ENCODE measurements at places on chromosomes 1 and 21. TPM values are rescaled to one million over a fixed set of nuclear protein-coding genes. Genes with fewer than 3 reads are reported as not detected.

GRCh38 chr1:65503427-65503826 lies 83.0 kb downstream of the LEPR start:
- no peak overlapping the region for H3K27ac ChIP-seq
- no peaks in the 10 kb centered on the region for H3K36me3 ChIP-seq
- no peaks in the 10 kb centered on the region for H3K27me3 ChIP-seq
- H3K4me1 ChIP-seq, result no peaks in the 10 kb centered on the region

- H3K27ac ChIP-seq, result no peak overlapping the region
- H3K4me1 ChIP-seq, result no peaks in the 10 kb centered on the region
- no peaks in the 10 kb centered on the region for H3K36me3 ChIP-seq
- no peak overlapping the region for H3K4me3 ChIP-seq
These were observed 86.6 kb upstream of the S1PR1 start for GRCh38 chr1:101150266-101150665.

DNA sequence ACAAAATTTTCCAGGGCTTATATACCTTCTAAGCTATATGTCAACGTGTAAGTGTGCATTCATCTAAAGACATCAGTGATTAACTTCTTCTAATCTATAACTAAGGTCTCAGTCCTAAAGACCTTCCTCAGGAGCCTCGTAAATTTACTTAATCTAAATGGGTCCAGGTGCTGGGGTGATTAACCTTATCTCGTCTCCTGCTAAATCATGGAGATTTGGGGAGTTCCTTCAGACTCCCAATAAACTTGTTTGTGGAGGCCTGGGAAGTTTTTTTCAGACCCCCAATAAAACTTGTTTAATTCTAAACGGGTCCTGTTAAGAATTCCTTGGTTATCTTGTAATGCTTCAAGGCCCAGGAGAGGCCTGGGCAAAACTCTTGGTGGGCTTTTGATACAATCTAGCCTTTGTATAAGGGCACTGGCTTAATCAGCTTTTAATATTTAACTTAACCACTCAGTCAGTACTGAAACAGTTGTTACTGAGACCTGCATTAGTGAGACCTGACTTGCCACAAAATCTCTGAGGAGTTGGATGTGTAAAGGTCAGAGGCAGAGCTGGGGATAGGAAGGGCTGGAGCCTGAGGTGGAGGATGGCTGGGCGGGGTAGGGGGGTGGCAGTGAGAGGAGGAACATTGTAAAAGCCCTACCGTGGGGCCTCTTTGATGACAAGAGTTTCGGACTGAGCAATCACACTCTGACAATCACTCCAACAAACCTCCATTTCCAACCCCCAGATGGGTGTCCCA lies 6.2 kb upstream of the HMGCS2 start:
- H3K27me3 ChIP-seq, result no peaks in the 10 kb centered on the region
- no peaks in the 10 kb centered on the region for H3K4me1 ChIP-seq
- no peak for DNase-seq
- no peak overlapping the region for H3K4me3 ChIP-seq
- H3K36me3 ChIP-seq, result no peaks in the 10 kb centered on the region

- no peak overlapping the region for H3K27ac ChIP-seq
- H3K4me1 ChIP-seq, result peaks cover 7% of the 10 kb centered on the region
- no peaks in the 10 kb centered on the region for H3K36me3 ChIP-seq
- peaks cover 4% of the 10 kb centered on the region for H3K27me3 ChIP-seq
These were observed 9.3 kb downstream of the MASP2 start for GRCh38 chr1:11037740-11038182.

- no peak overlapping the region for H3K27ac ChIP-seq
- peaks cover 18% of the 10 kb centered on the region for H3K36me3 ChIP-seq
- no peaks in the 10 kb centered on the region for H3K27me3 ChIP-seq
- peaks cover 37% of the 10 kb centered on the region for H3K4me1 ChIP-seq
These were observed 2.0 kb downstream of the FCER1G start for GRCh38 chr1:161216945-161217712.

DNA sequence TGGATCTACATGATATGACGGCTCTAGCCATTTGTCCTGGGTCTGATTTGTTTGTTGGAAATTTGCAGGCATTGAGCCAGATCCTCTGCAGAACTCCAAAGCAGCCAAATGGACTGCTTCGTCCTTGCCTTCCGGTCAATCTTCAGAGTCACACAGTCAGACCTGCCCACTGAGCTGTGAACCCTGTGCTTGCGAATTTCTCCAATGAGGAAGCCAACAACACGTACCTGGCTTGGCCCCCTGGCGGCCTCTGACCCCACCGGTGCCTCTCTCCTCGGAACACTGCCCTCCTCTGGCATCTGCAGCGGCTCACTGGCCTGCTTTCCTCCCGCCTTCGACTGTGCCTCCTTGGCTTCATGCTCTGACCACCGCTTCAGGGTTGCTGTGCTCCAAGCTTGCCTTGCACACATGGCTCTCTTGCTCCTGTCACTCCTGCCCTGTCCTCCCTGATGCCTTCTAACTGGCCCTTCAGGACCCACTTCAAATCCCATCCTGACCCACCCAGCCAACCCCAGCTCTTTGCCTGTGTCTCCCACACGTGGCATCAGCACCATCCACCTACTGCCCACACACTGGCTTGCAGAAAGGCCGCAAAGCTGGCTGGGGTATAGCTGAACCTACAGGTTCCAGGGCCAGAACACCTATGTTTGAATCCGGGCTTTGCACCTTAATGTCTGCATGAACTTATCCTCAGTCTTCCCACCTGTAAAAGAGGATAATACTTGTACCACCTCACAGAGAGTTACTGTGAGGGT lies 128.2 kb downstream of the KCNN3 start:
- peaks cover 30% of the 10 kb centered on the region for H3K4me1 ChIP-seq
- DNase-seq, result no peak
- no peaks in the 10 kb centered on the region for H3K27me3 ChIP-seq
- no peaks in the 10 kb centered on the region for H3K36me3 ChIP-seq
- no peak overlapping the region for H3K27ac ChIP-seq
- H3K4me3 ChIP-seq, result no peak overlapping the region

GRCh38 chr1:154813300-154813816 lies 56.7 kb downstream of the KCNN3 start:
- no peaks in the 10 kb centered on the region for H3K27me3 ChIP-seq
- no peaks in the 10 kb centered on the region for H3K4me1 ChIP-seq
- H3K27ac ChIP-seq, result no peak overlapping the region
- no peak overlapping the region for H3K4me3 ChIP-seq

DNA sequence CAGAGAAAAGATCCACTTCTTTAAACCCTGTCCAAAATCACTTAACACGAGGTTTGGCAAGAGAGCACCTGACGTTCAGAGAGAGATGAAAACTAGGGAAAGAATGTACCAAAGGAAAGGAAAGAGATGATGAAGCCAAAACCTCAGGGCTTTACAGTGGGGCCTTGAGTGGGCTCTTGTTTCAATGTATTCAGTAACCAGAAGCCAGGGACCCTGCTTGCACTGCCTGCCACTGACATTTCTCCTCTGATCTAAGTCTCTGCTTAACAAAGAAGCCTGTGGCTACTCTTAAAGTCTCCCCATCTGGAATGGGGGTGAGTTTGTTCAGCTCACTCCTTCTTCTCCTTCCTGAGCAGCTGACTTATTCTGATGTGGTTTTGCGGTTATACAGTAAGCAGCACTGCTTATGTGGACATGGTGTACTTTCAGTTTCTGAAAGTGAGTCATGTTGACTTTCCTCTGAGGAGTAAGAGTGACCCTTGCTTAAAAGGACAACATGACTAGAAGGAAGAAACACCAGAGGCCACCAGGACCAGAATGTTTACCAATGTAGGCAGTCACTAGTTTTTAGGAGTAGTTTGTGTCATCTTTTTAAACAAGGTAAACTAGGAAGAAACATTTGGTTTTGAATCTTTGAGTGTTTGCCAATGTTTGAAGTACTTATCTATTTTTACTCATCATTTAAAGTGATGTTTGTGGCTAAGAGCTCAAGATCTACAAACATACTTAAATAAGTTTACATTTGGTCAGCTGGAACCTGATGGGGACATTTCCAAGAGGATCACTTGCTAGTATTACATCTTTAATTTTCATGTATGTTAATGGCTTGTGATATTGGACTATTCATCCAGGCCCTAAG lies 87.4 kb downstream of the FASLG start:
- H3K4me1 ChIP-seq, result peaks cover 24% of the 10 kb centered on the region
- no peaks in the 10 kb centered on the region for H3K27me3 ChIP-seq
- H3K27ac ChIP-seq, result no peak overlapping the region

DNA sequence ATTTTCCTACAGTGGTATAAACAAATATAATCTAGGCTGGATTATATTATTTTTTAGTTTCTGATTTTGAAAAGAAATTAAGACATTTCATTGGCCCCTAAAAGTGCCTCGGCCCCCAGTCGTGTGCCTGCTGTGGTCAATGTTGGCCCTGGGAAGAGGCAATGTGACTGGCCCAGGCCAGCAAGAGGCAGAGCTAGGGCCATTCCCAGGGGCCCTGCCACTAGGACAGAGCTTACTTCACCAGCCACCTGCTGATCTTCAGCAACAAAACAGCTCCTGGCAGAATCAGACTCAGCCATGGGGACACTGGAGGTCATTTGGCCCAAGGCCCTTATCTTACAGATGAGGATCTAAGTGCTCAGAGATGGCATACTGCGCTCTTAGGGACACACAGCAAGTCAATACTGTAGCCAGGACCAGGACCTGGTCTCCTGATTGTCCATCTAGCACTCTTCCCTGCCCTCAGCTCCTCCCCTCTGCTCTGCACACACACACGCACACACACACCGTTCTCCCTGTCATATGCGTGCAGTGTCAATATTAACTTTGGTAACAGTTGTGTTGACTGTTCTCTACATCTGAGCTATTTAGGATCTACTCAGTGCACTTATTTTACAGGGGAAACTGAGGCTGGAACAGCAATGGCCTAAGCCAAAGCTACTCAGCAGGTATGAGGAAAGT lies 16.6 kb upstream of the KLHDC7A start:
- H3K27me3 ChIP-seq, result no peaks in the 10 kb centered on the region
- no peak for DNase-seq
- H3K4me3 ChIP-seq, result no peak overlapping the region
- H3K36me3 ChIP-seq, result no peaks in the 10 kb centered on the region
- H3K27ac ChIP-seq, result no peak overlapping the region

DNA sequence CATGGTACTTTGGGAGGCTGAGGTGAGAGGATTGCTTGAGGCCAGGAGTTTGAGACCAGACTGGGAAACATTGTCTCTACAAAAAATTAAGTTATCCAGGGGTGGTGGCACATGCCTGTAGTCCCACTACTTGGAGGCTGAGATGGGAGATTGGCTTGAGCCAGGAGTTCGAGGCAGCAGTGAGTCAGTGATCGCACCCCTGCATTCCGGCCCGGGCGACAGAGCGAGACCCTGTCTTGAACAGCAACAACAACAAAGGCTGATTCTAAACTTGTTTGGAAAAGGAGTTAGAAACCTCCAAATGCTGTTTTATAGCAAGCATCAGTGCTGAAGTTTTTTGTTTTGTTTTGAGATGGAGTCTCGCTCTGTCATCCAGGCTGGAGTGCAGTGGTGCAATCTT lies 14.7 kb downstream of the LYPD8 start:
- DNase-seq, result no peak
- H3K4me1 ChIP-seq, result no peaks in the 10 kb centered on the region
- no peak overlapping the region for H3K27ac ChIP-seq
- no peak overlapping the region for H3K4me3 ChIP-seq
- no peaks in the 10 kb centered on the region for H3K27me3 ChIP-seq
- H3K36me3 ChIP-seq, result no peaks in the 10 kb centered on the region

GRCh38 chr1:211587123-211587522 lies 8.2 kb upstream of the SLC30A1 start:
- H3K36me3 ChIP-seq, result no peaks in the 10 kb centered on the region
- H3K27me3 ChIP-seq, result no peaks in the 10 kb centered on the region
- DNase-seq, result no peak
- no peak overlapping the region for H3K27ac ChIP-seq
- peaks cover 1% of the 10 kb centered on the region for H3K4me1 ChIP-seq
- H3K4me3 ChIP-seq, result no peak overlapping the region

- H3K4me3 ChIP-seq, result no peak overlapping the region
- peak; percentile 31 for DNase-seq
- H3K4me1 ChIP-seq, result no peaks in the 10 kb centered on the region
- no peak overlapping the region for H3K27ac ChIP-seq
These were observed 24.5 kb downstream of the CLIC6 start for GRCh38 chr21:34693192-34693810.

Gene SIK1
- total RNA-seq, result 6.0 TPM

Gene C1orf50
- 8.7 TPM for total RNA-seq

Gene CD84
- 25.1 TPM for total RNA-seq

Gene SLC6A9
- total RNA-seq, result 6.8 TPM
